Activated CD8-positive, alpha-beta memory T cell treated with anti-CD3 and anti-CD28 coated beads for 1 hour (primary cell): ENCODE measurements at places on chromosomes 11 and 22.

GRCh38 chr22:44594951-44595350 is 96.9 kb upstream of the RTL6 start:
- DNase-seq, result no peak

DNA sequence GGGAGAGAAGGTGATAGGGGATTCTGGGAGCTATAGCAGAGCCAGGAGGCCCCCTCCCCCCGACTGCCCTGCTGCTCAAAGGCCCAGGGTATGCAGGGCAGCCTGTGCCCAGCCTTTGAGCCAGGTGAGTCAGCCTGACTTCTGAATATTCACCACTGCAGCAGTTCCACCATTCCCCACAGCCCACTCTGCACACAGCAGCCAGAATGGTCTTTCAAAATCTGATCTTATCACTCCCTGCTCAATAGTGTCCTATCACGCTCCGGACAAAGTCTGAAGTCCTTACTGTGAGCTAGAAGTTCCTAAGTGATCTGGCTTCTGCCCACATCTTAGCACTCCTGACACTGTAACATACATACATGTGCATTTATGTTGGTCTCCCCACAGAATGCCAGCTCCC is 111.7 kb downstream of the BUD13 start:
- no peak for DNase-seq

- no peak for DNase-seq
These were observed 51.8 kb downstream of the GALNT18 start for GRCh38 chr11:11569936-11570491.

DNA sequence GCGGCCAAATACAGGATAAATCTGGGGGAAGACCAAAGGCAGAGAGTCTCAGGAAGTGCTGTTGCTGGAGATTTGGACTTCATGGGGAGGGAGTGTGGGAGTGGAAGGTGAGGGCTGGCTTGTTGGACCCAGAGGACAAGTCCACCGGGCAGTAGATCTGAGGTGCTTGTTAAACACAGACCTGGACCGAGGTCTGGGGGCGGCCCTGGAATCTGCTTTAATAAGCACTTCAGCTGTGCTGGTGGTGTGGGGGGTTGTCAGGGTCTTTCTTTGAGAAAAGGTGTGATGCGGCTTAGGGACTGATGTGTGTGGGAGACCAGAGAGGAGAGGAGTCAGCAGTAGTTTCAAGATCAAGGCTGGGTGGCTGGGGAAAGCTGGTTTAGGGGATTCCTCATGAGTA is 4.4 kb downstream of the TRMU start:
- no peak for DNase-seq

DNA sequence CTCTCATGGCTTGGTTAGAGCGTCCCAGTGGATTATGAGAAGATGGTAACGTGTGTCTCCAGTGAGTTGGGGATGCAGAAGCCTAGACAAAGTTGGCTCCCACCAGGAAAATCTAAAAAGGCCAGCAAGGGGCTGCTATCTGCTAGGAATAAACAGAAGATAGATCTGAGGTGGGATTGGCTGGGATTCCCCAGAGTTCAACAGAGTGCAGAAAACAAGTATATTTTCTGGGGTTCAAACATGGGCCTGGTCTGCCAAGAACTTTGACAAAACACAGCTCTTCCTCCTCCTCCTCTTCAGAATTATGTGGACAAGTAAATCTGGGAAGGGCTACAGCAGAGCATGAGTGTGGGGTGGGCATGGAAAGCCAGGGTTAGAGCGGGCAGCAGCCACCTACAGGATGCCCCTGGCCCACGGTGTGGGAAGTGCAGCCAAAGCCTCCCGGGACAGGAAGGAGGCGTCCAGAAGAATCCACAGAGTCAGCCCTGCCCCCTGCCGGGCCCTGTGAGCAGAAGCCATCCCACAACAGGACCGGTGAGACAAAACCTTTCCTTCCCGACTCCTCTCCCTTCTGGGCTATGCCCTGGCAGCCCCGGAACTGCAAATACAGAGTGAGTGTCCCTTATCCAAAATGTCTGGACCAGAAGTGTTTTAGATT is 67.1 kb downstream of the CD82 start:
- no peak for DNase-seq

DNA sequence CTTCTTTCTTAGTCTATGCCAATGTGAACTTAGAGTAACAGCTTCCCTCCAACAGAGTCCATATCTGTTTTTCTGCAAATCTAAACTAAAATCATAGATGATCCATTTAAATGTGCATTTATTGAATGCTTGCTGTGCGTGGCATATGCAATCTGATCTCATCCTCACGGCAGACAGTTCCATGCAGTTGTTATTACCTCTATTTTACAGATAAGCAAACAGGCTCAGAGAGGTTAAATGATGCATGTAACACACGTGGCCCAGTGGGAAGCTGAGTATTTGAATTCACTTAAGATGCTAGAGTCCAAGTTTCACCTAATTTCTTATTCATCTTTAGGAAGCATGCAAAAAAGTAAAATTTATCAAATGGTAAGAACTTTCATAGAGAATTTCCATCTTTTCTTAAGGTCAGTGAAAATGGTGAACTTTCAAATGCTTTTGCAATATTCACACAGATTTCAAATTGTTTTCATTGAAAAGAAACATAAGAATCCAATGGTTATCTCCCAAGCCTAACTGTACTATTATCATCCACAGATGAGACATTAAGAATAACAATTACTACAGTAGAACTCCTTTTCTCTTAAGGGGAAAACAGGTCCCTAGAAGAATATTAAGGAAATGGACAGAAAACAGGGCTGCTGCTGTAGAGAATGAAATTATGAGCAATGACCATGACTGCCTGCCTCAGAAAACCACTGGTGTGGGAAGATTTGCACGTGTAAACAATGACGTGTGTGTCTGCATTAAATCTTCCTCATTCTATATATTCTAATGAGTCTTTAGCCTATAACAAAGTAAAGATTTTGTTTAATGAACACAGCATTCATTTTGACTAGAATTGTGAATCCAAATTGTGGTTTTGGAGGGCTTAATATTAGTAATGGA is 1171.3 kb downstream of the LRRC4C start:
- DNase-seq, result no peak

DNA sequence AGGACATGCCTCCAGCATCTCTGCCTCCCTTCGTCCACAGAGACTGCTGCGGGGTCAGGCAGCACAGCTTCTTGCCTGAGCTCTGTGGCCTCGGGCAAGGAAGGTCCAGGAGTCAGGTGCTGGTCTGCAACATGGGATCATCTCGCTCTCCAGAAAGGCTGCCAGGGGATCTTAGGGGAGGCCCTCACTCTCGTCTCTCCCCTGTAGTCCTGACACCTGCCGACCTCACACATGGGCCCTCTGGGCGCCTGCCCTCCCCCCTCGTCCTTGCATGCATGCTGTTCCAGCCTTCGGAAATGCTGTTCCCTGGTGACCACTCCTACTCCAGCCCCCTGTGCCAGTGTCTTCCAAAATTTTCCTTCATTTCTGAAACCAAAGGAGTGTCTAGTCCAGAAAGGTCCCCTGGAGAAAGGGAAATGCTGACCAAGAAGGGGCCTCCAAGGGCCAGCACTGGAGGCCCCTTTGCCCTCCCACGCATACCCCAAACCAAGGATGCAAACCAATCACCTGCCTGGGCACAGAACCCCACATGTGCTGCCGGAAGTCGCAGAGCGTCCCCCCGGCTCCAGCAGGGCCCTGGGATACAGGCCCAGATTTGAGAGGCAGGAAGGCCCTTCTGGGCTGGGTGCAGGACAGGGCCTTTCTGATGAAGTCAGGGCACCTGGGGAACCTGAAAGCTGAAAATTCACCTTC is 41.0 kb downstream of the IGF2 start:
- no peak for DNase-seq

- DNase-seq, result no peak
These were observed 6.1 kb downstream of the APLNR start for GRCh38 chr11:57230791-57231538.

DNA sequence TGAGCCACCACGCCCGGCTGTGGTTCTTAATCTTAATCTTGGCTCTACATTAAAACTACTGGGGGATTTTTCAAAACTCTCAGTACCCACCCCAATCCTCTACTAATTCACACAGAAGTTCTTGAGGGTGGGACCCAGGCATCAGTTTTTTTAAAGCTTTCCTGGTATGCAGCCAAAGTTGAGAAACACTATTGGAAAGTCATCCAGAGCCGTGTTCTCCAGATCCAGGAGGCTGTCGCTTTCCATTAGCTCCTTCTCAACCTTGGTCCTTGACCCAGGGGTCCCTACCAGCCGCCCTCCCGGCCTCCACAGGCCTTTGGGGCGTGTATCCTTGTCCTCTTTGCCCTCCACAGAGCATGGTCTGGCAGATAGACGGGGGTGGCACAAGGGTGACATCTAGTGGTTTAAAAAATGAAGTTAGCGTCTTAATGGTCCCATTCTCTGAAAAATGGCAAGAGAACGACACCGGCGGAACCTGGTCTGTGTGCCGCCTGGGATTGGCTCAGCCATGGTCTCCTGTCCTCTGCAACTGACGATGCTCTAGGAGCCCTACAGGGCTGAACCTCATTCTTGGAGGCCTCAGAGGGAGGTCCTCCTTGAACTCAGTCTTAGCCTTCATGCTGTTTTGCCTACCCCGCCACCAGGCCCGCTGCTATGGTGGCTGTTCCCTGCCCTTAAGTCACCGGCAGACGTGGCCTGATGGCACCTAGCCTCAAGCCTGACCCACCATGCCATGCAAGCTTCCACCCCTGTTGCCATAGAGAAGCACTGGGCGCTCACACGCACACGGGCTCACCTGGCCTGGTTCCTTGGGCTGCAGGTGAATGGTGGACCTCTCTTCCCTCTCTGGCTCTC is 152.0 kb upstream of the SYN3 start:
- DNase-seq, result no peak

- DNase-seq, result no peak
These were observed 28.2 kb upstream of the CHKA start for GRCh38 chr11:68149417-68149816.

DNA sequence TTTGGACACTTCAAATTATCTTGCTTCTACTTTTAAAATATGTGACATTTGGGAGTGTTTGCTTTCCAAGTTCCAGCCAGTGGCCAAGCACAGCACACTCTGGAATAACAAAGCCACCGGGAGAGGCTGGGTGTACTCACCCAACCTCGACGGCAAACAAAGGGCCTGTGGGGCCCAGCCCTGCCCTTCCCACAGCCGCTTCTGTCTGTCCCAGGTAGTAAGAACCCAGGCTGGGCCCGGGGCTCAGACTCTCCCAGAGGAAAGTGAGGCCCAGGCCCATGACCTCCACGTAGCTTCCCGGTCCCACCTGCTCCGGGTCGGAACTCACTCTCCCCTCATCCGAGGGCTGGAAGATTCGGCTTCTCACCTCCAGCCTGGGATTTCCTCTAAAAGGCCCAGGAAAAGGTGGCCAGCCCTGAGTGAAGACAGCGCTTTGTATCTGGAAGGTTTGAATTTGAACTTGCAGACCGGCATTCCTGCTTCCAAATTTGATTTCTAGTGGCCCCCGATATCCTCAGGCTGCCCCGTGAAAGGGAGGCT is 93.5 kb downstream of the CELSR1 start:
- DNase-seq, result no peak

- DNase-seq, result no peak
These were observed 852.6 kb upstream of the RAG2 start for GRCh38 chr11:37450613-37451012.

GRCh38 chr22:42289671-42290541 is 19.5 kb upstream of the TCF20 start:
- no peak for DNase-seq

- DNase-seq, result no peak
These were observed 16.5 kb upstream of the NUCB2 start for GRCh38 chr11:17260020-17260419.

DNA sequence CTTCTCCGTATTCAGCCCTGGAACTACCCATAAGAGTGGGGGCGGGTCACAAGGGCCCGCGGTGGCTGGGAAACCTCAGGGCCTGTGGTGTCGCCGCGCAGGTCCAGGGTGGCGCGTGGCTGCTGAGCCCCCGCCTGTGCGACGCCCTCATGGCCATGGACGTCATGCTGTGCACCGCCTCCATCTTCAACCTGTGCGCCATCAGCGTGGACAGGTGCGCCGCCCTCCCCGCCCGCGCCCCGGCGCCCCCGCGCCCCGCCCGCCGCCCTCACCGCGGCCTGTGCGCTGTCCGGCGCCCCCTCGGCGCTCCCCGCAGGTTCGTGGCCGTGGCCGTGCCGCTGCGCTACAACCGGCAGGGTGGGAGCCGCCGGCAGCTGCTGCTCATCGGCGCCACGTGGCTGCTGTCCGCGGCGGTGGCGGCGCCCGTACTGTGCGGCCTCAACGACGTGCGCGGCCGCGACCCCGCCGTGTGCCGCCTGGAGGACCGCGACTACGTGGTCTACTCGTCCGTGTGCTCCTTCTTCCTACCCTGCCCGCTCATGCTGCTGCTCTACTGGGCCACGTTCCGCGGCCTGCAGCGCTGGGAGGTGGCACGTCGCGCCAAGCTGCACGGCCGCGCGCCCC is 2.4 kb downstream of the DRD4 start:
- DNase-seq, result no peak

- no peak for DNase-seq
These were observed 36.6 kb downstream of the RPUSD4 start for GRCh38 chr11:126174816-126175215.

GRCh38 chr11:132472411-132473172 is 1059.7 kb downstream of the OPCML start:
- DNase-seq, result no peak

DNA sequence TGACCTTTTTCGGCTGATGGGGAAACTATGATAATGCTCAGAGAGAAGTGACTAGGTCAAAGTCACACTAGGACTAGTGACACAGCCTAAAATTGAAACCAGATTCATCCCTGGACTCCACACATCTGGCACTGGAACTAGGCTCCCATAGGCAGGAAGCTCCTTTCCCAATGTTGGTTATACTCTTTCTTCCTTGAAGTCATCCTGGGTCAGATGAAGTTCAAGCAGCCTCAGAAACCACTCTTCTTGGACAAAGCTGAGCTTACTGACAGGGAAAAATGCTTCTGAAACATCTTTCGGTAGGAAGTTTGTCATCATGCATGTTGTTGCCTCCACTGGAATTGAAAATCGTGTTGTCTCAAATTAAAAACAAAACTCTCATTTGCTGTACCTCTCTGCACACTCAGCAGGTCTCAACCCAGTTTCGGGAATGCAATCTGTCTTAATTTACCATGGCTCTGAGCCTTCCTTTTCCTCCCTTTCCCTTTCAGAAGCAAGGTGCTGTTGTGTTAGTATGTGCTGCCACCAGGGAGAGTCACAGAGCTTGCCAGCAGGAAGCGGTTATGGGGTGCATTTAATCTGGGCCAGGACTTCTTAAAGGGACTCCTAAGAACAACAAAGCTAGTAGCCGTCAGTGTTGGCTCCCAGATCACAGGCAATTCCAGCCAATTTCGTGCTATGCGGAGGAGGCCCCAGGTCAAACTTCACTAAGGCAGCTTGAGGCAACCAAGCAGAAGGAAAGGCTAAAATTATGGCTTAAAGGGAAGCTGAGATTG is 384.8 kb downstream of the TENM4 start:
- DNase-seq, result no peak

GRCh38 chr11:83299681-83300080 is 13.5 kb upstream of the CCDC90B start:
- no peak for DNase-seq

DNA sequence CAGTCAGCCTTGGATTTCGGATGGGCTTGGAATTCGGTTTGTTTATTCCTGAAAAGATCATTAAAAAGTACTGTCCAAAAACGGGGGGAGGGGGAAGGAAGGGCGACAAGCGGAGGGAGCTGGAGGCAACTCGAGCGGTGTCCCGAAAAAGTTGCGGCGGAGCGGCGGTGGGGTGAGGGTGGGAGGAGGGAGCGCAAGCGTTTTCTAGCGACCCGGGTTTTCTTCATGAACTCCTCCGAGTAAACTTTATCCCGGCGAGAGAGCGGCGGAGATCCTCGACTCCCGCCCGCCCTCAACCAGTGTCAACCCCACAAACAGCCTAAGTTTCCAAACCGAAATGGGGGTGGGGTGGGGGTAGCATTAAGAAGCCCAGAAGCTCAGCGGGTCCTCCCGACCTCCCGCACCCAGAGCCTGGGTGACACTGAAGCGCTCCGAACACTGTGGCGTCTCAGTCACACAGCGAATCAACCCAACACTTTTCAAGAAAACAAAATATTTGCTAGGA is 133.0 kb upstream of the C11orf58 start:
- no peak for DNase-seq
